ENCODE measurements at places on chromosomes 3 and 15. TPM values are rescaled to one million over a fixed set of nuclear protein-coding genes. Genes with fewer than 3 reads are reported as not detected.

GRIP2 gene
- total RNA-seq, result under 0.01 TPM

SLC9C1 gene
- not detected for total RNA-seq

KNL1 gene
- total RNA-seq, result 3.9 TPM

RBP2 gene
- not detected for total RNA-seq

TMEM39A gene
- 89.9 TPM for total RNA-seq

GOLGA6A gene
- total RNA-seq, result 0.54 TPM

STXBP5L gene
- total RNA-seq, result not detected

PAK2 gene
- 43.9 TPM for total RNA-seq

CD80 gene
- total RNA-seq, result 0.39 TPM

SAMMSON gene
- not detected for total RNA-seq

NEIL1 gene
- total RNA-seq, result 24.7 TPM

CAMKV gene
- total RNA-seq, result not detected

FBXW12 gene
- not detected for total RNA-seq

SCAANT1 gene
- not detected for total RNA-seq

MASP1 gene
- total RNA-seq, result under 0.01 TPM

CLDN18 gene
- total RNA-seq, result not detected

NDN gene
- total RNA-seq, result 42.9 TPM

LRRC49 gene
- total RNA-seq, result 6.7 TPM

MORC1 gene
- total RNA-seq, result not detected

CBLB gene
- 25.1 TPM for total RNA-seq

CYP8B1 gene
- not detected for total RNA-seq

THPO gene
- not detected for total RNA-seq

MYL3 gene
- total RNA-seq, result 0.65 TPM

MYEF2 gene
- total RNA-seq, result not detected

DUOX1 gene
- 11.0 TPM for total RNA-seq

ATP8B4 gene
- total RNA-seq, result not detected

Data from placental epithelial cell (primary cell).